ENCODE measurements at places on chromosomes 2 and 18.

DNA sequence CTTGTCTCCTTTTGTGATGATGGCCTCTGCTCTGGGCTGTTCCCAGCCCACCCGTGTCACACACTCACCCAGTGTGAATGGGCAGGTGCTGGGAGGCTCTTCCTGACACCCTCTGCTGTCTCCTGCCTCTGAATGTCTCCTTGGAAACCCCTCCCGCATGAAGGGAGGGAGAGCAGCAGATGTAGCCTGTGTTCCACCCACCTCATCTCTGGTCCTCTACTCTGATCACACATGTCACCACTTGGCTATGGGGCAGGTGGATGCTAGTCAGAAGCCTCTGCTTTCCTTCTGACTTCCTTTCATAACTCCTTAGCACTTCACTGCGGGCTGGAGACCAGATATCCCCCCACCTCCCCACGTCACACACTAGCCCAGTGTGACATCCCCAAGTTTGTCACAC is 23.9 kb downstream of the EFR3B start:
- no peak for DNase-seq

DNA sequence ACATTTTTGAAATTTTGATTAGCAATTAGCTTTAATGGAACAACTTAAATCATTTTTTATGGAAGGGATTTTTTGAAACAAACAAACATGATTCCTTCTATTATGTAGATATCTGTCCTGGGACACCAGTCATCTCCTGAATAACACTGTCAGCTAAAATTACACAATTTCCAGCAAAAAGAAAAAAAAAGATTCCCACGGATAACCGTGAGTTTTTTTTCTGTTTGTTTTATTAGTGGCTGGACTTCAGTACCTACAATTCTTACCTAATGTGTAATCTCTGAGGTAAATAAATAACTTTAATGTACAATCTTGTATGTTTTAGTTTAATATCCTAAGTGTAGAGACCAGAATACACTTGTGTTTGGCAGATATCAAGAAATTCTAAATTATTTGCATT is 126.6 kb upstream of the KYNU start:
- no peak for DNase-seq

GRCh38 chr2:231617059-231617926 is 24.6 kb downstream of the TEX44 start:
- DNase-seq = no peak

DNA sequence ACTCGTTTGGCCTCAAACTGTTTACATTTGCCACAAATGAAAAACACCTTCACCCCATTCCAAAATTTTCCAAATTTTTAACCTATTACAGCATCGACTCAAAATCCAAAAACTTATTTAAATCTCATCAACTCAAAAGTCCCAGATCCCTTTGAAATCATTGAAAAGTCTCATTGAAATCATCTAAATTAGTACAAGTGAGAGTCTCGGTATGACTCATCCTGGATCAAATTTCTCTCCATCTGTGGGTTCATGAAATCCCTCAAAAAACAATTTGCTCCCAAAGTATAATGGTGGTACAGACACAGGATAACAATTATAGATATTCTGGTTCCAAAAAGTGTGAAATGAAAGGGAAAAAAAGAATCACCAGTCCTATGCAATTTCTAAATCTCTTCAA is 65.1 kb downstream of the LRP1B start:
- DNase-seq = no peak
